ENCODE measurements at places on chromosomes 5 and 9.

GRCh38 chr5:150066436-150066835 lies 19.9 kb downstream of the CSF1R start:
- peak; percentile 36 for DNase-seq

- DNase-seq = peak; percentile 15
Measured at GRCh38 chr9:121055642-121056143, 5.6 kb upstream of the C5 start.

DNA sequence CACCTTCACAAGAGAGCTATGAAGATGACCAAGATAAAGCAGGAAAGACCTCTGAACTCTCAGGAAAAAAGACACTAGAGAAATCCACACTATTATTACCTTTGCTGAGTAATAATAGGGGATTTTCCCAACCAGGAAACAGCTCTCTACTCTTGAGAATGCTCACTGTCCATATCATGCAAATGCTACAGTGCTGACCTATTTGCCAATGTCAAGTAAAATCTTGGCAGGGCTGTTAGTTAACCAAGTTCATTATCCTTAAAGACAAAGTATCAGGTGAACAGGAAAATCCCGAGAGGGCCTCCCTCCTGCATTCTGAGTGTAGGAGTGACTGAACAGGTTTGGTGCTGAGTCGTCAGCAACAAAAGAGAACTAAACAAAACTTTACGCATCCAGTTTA lies 306.6 kb downstream of the ACTL7B start:
- peak; percentile 39 for DNase-seq

DNA sequence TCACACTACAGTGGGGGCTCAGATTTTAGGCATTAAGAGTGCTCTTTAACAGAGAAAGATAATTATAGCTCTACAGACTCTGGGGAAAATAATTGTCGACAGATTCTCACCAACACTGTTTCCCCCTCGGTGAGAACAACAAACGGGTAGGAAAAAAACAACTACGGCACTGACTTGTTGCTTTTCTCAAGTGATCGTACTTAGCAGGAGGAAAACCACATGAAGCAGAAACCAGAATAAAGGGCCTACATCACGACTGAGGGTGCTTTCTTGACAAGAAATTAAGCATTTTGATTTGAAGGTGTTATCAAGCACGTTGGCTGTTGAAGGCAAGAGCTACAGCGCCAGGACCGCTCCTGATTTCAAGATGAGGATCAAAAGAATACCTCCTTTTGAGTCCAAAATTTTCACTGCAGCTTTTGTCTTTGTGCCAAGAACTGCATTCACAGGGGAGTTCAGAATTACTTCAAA lies 27.2 kb upstream of the CER1 start:
- no peak for DNase-seq

- DNase-seq = no peak
Measured at GRCh38 chr5:21173526-21173925, 1185.5 kb upstream of the CDH18 start.

- DNase-seq = peak; percentile 90
Measured at GRCh38 chr5:172953776-172954675, 5.2 kb upstream of the RPL26L1 start.

GRCh38 chr9:131500377-131500776 lies 2.3 kb upstream of the POMT1 start:
- peak; percentile 31 for DNase-seq

- DNase-seq = peak; percentile 36
Measured at GRCh38 chr9:108671176-108671575, 184.6 kb downstream of the ACTL7B start.

GRCh38 chr9:92666912-92667532 lies 2.9 kb downstream of the IPPK start:
- DNase-seq = no peak

DNA sequence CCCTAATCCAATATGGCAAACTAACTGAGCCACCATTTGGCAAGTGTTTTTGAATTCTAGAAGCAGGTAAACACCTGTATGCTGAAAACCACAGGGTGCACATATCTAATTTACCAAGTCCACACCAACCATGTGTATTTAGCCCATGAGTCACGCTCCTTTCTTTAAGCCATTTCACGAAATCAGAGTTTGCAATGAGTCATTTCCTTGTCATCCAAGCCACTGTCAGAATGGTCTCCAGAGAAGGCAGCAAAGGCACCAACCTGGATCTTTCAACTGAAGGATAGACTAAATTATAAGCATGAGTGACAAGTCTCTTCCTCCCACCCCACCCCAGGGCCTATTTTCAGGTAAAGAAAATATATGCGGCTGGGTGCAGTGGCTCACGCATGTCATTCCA lies 110.0 kb downstream of the PAX5 start:
- peak; percentile 96 for DNase-seq

DNA sequence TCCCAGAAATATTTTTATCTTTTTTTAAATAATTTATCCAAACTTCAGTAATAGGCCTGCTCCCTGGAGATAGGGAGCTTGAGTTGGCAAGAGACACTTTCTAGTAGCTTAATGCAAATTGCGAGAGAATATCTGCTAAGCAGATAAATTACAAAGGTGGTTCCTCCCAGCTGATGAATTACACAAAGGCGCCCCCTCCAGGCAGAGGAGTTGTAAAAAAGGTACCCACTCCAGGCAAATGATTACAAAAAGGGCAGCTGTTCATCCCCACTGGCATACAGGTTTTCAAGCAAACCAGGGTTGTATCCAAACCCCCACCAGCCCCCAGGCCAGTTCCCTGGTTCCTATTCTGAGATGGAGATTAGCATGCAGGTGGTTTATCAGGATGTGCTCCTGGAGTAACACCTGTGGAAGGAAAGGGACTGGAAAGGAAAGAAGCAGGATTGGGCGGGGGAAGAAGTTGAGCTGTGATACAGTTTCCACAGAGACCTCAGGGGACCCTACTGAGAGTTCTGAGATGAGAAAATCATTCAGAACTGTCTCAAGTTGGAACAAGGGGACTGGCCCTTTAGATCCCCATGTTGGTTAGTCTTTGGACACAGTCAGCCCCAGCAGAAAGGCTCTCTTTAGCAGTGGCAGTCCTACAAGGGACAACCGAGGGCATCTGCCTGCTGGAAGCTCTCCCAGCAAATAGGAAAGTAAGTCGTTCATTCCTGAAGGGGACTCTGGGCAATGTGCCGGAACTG lies 25.5 kb downstream of the ESM1 start:
- peak; percentile 20 for DNase-seq

DNA sequence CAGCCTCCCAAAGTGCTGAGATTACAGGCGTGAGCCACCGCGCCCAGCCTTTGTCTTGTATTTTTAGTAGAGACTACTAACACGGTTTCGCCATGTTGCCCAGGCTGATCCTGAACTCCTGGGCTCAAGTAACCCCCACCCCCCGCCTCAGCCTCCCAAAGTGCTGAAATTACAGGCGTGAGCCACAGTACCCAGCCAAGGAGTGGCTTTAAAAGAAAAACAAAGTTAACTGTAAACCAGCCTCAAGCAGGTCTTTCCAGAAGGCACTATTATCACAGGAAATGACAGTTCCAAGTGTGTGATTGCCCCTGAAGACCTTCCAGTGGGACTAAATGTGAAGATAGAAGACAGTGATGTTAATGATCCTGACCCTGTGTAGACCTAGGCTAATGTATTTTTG lies 31.1 kb downstream of the SIL1 start:
- DNase-seq = no peak

DNA sequence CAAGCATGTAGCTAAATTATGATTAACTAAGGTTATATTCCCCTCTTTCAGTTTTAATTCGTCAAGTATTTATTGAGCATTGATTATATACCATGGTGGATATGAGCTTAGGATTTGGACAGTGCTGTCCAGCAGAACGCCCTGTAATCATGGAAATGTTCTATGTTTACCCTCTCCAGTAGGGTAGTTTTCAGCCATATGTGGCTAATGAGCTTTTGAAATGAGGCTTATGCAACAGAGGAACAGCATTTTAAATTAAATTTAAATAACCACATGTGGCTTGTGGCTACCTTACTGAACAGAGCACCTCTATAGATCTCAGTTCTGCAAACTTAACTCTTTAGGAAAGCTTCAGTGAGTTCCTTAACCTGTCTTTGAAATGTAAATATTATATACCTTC lies 59.1 kb downstream of the JMY start:
- no peak for DNase-seq

DNA sequence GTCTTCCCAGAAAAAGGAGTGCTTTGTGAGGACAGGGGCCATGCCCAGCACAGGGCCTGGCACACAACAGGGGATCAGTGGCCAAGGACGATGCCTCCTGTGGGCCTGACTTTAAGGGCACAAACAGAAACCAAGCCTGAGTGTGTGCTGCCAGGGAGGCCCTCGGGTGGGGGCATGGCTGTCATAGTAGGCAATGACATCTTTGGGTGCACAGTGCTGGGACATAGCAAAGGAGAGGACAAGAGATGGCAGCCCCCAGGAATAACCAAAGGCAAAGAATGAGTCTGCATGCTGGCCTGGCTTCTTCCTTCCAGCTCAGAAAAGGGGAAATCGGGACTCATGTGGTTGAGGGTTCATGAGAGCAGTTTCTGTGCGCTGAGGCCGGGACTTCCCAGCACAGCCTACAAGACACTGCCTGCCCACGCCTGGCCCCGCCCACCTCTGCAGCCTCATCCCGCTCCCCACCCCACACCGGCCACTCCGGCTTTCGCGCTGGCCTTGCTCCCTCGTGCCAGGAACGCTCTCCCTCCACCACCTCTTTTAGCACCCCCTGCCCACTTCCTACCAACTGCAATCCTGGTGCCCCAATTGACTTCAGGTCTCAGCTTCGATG lies 13.8 kb upstream of the LHX2 start:
- DNase-seq = no peak

DNA sequence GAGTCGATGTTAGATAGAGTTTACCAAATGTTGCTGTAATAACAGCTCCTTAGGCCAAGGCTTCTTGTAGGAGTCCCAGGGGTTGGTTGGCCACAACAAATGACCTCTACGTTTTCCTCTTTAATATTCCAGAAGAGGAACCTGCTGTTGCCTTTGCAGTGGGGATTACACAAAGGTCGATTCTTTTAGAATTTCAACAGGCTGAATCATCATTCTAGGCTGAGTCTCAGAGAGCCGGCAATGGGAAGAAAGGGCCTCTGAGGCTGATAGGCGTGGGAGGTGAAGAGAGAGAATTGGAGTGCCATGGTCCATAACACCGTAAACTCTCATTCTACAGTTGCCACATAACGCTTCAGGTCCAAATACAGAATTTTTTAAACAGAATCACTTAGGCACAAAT lies 405.9 kb upstream of the DAP start:
- peak; percentile 24 for DNase-seq

GRCh38 chr5:157390551-157391297 lies 69.3 kb upstream of the NIPAL4 start:
- DNase-seq = peak; percentile 99

DNA sequence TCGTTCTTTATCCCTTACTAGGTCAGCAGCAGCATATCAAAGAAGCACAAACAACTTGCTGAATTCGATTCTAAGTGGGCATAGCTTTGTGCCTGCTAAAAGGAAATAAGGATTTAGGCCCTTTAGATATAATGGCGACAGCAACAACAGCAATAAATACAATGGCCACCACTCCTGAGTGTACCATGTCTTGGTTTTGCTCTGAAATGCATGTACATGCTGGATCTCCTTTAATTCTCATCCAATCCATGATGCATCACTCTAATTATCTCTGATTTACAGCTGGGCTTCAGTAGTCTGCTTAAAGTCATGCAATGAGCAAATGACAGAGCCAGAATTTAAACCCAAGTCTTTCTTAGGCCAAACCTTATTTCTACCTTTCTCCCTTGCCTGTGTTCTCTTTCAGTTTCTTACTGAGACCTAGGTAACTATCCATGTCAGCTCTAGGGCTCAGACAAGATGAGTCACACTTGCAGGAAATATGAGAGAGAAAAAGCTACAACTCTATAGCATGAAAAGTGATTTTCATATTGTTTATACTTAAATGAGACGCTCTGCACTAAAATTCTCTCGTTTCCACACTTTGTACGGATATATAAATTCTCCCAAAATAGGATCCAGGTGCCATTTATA lies 111.8 kb downstream of the HMHB1 start:
- DNase-seq = peak; percentile 78

- DNase-seq = peak; percentile 87
Measured at GRCh38 chr5:14036514-14036913, 92.0 kb upstream of the DNAH5 start.

GRCh38 chr9:5518171-5518936 lies 8.0 kb downstream of the PDCD1LG2 start:
- DNase-seq = peak; percentile 13

DNA sequence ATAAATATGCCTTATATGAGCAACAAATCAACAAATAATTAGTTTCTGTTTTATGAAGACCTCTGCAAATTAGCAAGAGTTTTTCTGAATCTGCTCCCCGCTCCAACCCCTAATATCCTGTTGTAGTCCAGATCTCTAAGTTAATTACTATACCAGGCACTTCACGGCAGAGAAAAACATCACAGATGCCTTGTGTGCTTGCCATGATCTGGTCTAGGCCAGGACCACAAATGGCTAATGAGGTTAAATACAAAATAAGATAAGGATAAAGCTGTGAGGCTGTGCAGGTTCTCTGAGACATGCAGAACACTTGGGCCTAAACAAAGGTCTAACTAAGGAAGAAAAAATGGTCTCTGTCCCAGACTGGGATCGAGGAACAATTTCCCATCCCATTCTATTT lies 150.8 kb downstream of the SLIT3 start:
- DNase-seq = no peak

DNA sequence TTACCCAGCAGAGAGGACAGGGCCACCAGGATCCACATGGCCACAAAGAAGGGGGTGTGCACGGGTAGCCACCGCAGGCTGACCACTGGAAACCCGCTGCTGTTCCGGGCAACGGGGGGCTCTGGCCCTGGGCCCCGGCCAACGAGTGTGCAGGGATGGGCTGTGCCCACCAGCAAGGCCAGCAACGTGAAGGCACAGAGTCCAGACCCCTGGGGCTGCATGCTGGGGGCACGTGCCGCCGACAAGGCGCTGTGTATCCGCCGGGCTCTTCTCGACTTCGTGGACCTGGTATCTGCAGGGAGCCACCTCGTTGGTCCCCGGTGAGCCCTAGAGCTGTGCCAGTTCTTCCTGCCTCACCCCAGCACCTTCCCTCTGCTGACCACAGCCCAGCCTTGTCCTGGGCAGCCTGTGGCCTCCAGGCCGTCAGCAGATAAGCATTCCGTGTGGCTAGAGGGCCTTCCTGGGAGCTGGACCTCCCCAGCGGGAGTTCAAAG lies 42.2 kb upstream of the CEP72 start:
- DNase-seq = no peak

DNA sequence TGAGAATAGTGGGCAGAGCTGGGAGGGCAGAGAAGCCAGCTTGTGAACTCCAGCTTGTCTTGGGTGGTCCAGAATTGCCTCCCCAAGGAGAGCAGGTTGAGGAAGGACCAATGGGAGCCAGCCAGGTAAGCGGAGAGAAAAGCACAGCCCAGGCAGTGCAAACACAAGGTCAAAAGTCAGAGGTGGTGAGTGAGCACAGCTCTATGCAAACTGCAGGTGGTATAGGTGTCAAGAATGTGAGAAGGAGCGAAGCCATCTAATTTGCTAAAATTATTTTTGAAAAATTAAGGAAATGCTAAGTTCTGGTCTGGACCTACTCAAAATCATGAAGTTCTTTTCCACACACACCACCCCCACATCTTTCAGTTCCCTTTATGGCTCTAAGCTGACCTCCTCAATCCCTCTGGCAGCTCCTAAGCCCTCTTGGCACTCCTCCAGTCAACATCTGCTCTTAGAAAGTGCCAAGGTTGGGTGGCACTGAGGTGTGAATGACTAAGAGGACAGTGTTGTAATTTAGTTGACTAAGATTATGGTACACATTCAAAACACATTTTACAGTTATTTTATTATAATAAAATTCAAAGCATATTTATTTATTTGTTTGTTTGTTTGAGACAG lies 6.6 kb upstream of the OTULINL start:
- peak; percentile 32 for DNase-seq

GRCh38 chr9:71916834-71917534 lies 5.5 kb downstream of the C9orf85 start:
- no peak for DNase-seq
